ENCODE measurements at places on chromosomes 13 and 19.

DNA sequence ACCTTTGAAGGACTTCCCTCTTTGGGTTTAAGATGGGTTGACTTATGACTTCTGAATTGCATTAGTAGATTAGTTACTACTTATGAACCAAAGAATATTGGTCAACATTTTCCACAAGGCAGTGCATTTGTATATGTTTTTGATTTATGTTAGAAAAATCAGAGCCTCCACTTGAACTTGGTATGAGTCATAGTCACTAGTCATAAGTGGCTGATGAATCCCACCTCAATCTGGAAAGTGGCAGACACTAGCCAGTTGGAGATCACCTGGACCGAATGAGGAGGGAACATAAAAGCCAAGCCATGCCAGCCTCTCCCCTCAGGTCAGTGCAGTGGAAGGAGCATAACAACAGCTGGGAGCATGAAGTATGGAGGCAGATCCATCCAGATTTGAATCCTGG lies 39.3 kb upstream of the SPART start:
- no peak overlapping the region for H3K4me3 ChIP-seq
- peaks cover 4% of the 10 kb centered on the region for H3K27me3 ChIP-seq

GRCh38 chr13:44432650-44433049 lies 59.0 kb downstream of the SERP2 start:
- DNase-seq, result no peak
- no peak overlapping the region for H3K4me3 ChIP-seq
- no peak overlapping the region for H3K27ac ChIP-seq
- peaks cover 20% of the 10 kb centered on the region for H3K4me1 ChIP-seq
- H3K36me3 ChIP-seq, result peaks cover 4% of the 10 kb centered on the region

- peaks cover 23% of the 10 kb centered on the region for H3K4me1 ChIP-seq
- no peak overlapping the region for H3K27ac ChIP-seq
- peaks cover 19% of the 10 kb centered on the region for H3K36me3 ChIP-seq
- DNase-seq, result no peak
- H3K27me3 ChIP-seq, result no peaks in the 10 kb centered on the region
These were observed 16.0 kb downstream of the SPATA13 start for GRCh38 chr13:24176351-24177101.

GRCh38 chr13:85853161-85853894 lies 54.1 kb upstream of the SLITRK6 start:
- DNase-seq, result no peak
- H3K4me1 ChIP-seq, result no peaks in the 10 kb centered on the region
- no peak overlapping the region for H3K4me3 ChIP-seq
- no peaks in the 10 kb centered on the region for H3K27me3 ChIP-seq
- no peak overlapping the region for H3K27ac ChIP-seq
- H3K36me3 ChIP-seq, result no peaks in the 10 kb centered on the region

Data from activated CD4-positive, alpha-beta T cell treated with anti-CD3 and anti-CD28 coated beads, Interleukin-2, amount 10 ng/mL, durations not matched to agents 7 days and 5 days (primary cell).